ENCODE measurements at places on chromosomes 12 and 14.

GRCh38 chr12:108568338-108569154 is 6.2 kb downstream of the ISCU start:
- no peak for DNase-seq

GRCh38 chr14:40859055-40859454 is 747.6 kb upstream of the LRFN5 start:
- DNase-seq: no peak

DNA sequence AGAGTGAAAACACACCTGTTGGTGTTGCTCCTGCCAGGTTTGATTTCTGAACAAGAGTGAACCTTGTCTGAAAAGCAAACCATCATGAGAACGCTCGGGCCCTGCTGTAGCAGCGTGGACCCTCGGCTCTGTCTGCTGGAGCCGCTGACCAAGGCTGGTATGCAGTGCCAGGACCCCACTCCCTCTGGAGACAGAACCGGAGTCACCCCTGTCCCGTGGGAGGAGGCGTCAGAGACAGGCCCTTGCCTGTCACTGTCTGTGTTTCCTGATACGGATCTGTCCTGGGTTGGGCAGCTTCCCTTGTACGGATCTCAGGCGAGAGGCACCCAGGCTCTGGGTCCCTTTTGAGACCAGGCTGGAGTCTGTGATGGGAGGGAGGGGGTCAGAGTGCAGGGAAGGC is 111.6 kb downstream of the ADGRD1 start:
- DNase-seq: no peak

- peak; percentile 96 for DNase-seq
Observed at GRCh38 chr14:72608391-72609204, 285.3 kb downstream of the DPF3 start.

DNA sequence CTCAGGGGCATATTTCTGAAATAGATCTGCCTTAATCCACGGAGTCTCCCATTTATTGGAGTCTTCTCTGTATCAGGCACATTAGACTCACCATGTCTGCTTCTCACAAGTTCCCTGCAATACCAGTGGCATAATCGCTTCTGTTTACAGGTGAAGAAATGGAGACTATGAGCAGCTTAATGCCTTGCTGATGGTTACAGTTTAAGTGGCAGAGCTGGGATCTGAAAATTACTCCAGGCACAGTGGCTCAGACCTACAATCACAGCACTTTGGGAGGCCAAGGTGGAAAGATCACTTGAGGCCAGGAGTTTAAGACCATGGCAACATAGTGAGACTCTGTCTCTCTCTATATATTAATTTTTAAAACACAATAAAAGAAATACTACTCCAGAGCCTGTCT is 7.3 kb upstream of the RIC8B start:
- no peak for DNase-seq

DNA sequence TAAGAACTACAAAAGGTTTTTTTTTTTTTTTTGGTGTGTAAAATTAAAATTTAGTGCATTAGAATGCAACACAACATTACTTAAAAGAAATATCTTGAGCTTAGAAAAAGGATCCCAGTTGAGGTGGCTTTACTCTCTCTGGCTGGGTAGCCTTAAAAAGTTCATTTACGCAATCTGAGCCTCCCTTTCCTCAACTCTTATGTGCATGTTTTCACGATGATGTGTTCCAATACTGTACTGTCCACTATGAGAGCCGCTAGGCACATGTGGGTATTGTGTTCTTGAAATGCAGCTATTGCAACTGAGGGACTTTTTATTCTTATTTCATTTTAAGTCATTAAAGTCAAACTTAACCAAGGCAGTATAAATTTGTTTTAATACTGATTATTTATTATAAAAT is 460.9 kb upstream of the SYT1 start:
- no peak for DNase-seq

DNA sequence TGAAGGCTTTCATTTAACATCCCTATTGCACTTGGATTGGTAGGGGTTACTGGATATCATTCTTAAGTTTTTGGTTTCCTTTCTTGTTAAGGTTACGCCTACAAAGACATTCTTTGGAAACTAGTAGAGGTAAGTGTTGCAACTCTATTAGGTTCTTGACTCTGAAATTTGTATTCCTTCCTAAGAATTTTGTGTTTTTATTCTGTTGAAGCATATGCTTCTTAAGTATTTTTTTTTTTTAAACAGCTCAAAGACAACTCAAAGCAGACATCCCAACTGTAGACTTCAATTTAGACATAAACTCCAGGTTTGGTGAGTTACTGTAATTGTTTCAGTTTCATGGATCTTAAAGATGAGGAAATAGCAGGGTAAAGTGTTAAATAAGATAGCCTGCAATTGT is 1.1 kb upstream of the RBMS2 start:
- no peak for DNase-seq

GRCh38 chr12:90304231-90304630 is 595.6 kb upstream of the ATP2B1 start:
- no peak for DNase-seq

DNA sequence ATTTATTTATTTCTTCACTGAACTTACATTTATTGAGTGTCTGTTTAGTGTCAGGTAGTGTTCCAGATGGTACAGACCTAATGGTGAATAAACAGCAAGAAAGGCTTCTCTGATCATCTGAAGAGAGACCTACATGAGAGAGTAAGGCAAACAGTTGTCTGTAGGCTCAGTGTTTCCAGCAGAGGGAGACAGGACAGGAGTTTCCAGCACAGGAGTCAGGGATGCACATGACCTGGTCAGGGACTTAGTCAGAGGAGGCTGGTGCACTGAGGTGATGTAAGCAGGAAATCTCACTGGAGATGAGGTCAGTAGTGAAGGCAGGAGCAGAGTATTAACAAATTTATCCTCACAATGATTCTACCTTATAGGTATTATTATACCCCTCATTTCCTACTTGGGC is 233.2 kb downstream of the MDGA2 start:
- DNase-seq: peak; percentile 17

GRCh38 chr12:87469295-87469694 is 559.9 kb downstream of the C12orf50 start:
- DNase-seq: peak; percentile 39

DNA sequence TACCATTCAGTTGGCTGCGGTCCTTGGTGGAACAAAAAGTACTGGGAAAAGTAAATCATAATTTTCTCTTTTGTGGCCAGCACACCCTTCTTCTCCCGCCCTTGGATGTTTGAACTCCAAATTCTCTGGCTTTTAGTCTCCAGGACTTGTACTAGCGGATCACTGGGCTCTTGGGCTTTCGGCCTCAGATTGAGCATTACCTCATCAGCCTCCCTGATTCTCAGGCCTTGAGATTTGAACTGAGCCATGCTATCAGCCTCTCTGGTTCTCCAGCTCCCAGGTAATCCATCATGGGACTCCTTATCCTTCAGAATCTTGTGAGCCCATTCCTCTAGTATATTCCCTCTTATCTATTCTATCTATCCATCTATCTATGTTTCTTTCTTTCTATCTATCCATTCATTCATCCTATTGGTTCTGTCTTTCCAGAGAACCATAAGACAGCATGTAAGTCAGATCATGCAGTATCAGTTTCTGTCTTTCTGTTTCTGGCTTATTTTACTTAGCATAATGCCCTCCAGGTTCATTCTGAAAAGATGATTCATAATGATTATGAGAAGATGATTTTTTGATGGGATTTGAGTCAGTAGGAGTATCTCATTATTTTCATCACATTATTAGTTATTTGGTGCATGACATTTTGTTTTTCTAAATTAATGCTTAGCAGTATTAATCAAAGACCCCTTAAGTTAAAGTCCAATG is 814.9 kb downstream of the LRFN5 start:
- no peak for DNase-seq

DNA sequence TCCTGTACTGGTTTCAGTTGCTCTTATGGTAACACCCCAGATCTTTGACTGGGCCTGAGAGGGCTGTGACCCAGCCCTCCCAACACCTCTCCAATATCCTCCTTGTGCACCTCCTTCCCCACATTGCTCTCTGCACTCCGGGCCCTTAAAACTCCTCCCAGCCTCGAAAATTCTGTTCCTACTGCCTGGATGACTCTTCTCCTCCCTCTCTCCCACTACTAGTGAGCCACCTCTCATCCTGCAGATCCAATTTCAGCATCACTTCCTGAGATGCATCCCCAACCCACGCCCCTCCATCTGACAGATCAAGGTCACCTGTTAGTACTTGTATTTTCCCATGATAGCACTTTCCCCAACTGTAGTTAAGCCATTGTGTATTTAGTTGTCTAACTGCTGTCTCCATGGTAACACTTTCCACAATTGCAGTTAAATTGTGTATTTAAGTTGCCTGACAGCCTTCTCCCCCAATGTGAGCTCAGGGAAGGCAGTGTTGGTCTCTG is 11.5 kb upstream of the NT5DC3 start:
- DNase-seq: no peak

- DNase-seq: peak; percentile 33
Observed at GRCh38 chr12:22935090-22935489, 310.1 kb downstream of the ETNK1 start.

DNA sequence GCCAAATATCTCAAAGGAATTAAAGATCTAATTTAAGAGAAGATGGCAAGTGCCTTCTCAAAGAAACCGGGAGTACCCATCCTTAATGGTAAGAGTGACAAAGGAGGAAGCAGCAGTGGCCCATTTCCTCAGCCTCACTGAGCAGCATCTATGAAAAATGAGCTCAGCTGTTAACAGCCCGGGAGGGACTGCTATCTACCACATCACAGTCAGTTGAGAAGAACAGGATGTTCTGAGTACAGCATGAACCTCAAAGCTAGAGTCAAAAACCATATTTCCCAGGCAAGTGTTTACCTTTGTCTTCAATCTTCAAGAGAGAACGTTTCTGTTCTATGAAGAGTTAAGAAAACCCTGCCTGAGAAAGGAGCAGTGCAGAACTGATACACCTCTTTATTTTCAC is 115.0 kb downstream of the BTG1 start:
- DNase-seq: no peak

- no peak for DNase-seq
Observed at GRCh38 chr14:60933920-60934655, 46.8 kb downstream of the TRMT5 start.

GRCh38 chr14:64110802-64111201 is 183.4 kb downstream of the ESR2 start:
- DNase-seq: no peak
